Frontal cortex (tissue), 4 donors: ENCODE measurements at places on chromosomes 1 and 21. TPM values are rescaled to one million over a fixed set of nuclear protein-coding genes. Genes with fewer than 3 reads are reported as not detected.

DNA sequence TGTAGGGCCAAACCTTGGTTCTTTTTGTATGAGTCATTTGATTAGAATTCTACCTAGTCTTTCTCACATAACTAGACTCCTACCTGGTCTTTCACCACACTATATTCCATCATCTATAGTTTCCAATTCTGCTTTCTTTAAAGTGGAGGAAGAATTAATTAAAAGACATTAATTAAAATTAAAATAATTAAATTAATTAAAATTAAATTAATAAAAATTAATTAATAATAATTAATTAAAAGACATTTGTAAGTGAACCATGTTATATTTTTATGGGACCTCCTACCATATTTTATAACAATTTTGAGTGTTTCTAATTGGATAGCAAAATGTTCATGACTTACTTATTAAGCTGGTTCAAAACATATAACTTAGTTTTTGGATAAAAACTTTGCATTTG lies 77.4 kb downstream of the CCDC18 start:
- no peak for DNase-seq

DNA sequence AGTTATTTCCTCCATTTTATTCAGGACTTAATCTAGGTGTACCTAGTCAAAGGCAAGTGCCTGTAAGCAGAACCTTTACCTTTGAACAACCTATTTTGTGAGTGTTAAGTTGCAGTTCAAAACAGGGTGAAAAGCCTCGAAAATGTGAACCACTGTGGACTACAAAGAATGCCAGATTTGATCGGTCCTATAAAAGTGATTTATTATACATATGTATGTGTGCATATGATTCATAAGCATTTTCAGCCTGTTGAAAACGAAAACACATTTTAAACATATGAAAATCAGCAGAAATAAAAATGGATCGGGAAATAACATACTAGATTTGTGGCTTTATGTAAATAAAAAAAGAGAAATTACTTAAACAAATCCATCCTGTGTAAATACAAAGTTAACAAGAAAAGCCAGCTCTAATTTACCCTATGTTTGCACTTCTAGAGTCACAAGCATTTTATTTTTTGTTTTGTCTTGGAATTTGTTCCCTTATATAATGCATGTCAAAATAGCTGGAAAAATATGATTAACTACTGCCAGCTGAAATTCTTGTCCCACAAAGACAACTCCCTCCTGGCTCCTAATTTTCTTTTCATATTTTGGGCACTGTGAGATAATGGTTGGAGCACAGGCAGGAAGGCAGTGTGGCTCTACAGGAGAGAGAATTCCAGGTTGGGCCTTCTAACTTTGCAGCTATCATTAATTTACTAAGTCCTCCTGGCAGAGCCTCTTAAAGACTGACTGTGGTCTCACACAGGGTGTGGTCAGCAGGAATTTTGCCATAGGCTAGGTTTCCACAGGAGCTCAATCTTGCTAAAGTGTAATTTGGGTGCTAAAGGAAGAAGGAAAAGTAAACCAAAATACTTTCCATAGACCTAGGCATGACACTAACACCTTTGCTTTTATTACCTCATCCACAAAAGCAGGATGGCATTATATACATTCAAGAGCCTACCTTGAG lies 70.2 kb upstream of the CDC42BPA start:
- DNase-seq: no peak

DNA sequence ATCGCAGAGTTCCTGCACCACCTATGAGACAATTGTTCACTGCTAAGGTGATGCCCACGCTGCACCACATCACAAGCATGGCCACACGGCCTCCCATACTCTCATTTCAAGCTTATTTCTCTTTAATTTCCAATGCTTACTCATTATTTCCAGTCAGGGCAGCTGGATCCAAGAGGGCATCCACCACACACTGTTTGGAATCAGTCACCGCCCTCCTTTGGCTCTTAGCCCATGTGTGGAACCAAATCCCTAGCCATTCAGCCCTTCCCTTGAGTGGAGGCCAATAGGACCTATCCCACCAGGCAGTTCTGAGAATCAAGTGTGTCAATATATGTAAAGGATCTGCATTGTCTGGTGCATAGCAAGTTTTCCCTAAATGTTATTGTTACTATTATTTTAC lies 26.3 kb upstream of the PALMD start:
- DNase-seq: no peak

GRCh38 chr1:904310-904950 lies 19.3 kb upstream of the SAMD11 start:
- peak; percentile 88 for DNase-seq

DNA sequence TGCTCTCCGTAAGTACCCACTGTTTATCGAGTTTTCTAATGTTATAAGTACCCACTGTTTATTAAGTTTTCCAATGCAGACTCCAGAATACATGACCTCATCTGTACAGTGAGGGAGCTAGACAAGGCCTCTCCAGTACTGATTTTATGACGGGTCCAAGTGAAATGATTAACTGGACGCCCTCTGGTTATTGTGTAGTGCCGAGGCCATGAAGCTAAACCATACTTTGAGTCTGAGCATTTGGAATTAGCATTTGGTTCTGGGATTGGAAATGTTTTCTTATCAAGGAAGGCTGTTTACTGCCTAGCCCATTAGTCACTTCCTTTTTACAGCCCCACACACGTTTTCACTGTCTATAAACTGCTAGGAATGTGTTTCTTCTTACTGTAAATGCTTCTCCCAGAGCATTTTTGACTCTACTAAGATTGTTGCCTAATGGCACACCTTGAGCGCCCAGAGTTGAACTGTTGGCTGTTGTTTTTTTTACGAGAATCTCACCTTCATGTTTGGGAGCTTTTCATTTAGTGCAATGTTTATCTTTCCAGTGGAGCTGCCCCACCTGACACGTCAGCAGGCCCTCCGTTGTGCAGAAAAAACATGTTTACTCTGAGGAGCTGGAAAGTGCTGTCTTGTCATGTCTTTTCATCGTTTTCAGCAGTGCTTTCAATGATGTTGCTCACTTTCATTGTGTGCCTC lies 26.9 kb downstream of the SPATA46 start:
- DNase-seq: no peak

DNA sequence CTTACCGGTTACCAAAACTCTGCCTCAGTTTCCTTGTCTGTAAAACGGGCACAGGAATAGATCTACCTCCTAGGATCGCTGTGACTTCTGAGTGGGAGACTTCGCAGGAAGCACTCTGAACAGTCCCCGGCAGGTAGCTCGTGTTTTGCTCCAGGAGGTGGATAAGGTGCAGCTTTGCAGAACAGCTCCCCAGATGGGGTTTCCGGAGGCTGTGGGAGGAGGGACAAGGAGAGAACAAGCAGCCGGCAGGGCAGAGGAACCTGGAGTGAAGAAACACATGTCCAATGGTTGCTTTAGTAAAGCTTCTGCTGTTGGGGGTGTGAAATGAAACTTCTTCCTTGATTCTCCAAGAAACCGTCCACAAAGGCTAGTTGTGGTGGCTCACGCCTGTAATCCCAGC lies 95.5 kb upstream of the TARDBP start:
- DNase-seq: no peak

DNA sequence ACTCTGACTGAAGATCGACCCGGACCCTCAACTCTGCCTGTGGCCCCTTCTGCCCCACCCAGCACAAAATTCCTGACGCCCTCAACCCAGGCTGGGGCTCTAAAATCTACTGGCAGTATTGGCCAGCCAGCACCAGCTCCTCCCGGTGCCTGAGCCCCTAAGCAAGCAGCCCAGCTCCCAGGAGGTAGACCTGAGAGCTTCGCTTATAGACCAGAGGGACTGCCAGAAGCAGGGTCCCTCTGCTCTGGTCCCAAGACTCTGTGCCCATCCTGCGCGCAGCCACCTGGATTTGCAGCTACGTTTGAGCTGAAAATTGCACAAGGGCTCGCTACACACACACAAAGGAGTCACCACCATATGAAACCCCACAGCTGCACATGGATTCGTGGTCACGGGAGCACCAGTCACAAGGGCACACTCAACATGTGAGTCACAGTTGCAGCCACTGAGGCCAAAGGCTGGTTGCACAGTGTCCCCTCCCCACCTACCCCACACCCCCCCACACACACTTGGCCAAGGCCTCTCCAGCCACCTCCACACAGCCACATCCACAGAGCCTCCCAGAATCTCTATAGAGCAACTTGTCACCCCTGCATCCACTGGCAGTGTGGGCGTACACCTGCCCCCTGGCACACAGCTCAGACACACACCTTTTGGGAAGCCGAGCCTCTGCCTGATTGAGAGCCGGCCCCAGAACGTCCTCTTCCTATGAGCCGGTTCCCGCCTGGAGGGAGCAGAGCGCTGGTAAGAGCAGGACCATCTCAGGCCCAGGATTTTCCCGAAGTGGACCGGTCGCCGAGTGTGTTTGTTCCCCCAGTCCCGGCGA lies 1.1 kb upstream of the DMBX1 start:
- no peak for DNase-seq

- no peak for DNase-seq
Measured at GRCh38 chr1:34710812-34711211, 44.0 kb upstream of the GJB5 start.

DNA sequence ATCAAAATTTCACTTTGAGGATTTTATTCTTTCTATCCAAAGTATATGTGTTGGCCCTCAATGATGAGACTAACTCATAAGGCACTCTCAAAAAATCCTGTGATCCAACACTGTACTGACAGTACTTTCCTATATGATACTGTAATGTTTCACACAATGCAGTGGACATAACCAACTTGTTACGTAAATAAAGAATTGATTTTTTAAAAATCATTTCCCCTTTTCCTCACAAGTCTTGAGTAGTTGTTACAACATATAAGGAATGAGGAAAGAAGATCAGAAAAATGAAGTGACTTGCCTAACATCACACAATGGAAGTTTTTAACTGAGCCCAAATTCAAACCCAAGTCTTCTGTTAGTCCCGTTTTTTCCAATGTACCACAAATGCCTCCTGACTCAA lies 17.2 kb downstream of the PTP4A2 start:
- DNase-seq: no peak

GRCh38 chr1:181057079-181057478 lies 23.3 kb downstream of the MR1 start:
- DNase-seq: no peak

- no peak for DNase-seq
Measured at GRCh38 chr21:44484498-44485253, 29.4 kb downstream of the LRRC3 start.

- no peak for DNase-seq
Measured at GRCh38 chr1:64387389-64388285, 82.3 kb upstream of the CACHD1 start.

DNA sequence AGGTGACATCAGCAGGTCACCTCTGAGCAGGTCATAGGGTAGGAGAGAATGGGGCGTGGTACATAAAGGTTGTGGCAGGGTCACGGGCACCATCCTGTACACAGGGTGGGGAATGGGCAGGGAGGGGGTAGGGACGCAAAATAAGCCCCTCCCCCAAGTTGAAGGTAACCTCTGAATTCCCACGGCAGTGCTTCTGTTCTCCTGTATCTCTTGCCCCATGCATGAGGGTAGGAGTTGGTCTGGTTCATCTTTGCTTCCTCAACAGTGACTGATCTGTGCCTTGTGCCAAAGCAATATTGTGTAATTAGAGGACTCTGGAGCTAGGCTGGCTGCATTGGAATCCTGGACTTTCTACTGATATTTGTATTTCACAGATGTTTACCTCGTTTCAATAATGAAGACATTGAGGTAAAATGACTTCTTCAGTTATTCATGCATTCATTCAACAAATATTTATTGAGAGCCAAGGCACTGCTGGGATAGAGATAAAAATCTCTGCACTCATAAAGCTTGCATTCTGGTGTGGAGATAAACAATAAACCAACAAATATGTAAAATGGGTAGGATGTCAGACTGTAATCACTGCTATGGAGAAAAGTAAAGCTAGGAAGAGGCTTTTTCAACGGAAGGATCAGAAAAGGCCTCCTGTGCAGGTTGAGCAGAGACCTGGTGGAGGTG lies 18.4 kb upstream of the GFI1 start:
- DNase-seq: no peak

- no peak for DNase-seq
Measured at GRCh38 chr21:42423197-42423675, 19.5 kb downstream of the UBASH3A start.

GRCh38 chr1:24289937-24290595 lies 29.1 kb upstream of the GRHL3 start:
- peak; percentile 48 for DNase-seq

DNA sequence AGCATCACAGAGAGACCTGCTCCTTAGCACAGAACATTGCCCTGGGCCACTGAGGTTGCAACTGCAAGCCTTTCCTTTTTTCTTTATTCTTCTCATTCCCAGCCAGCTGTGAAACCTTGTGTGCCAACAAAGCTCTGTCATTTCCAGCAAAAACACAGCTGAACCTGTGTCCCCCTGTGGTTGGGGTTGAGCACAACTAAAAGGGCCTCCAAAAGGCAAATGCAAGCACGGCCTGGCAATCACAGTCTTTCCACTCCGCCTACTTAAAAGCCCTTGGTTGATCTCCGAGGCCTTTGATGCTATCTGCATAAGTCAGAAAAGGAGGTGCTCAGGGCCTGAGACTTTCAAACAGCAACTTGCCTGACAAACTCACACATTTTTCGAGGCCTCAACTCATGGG lies 32.7 kb downstream of the SUSD4 start:
- DNase-seq: no peak

DNA sequence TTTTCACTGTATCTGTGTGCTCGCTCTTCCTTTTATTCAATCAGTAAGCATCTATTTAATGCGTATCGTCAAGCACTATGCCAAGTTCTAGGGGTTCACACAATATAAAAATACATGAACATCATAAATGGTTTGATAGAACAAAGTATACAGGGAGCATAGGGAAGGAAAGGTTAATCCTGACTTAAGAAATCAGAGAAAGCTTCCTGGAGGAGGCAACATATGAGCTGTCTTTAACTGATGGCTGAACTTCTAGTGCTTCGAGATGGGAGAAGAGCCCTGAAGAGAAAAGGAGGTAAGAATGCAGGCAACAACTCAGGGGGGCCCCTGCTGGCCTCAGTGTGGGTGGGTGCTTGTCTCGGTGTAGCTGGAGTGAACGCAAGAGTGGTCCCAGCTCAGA lies 63.6 kb upstream of the GALNT2 start:
- no peak for DNase-seq

DNA sequence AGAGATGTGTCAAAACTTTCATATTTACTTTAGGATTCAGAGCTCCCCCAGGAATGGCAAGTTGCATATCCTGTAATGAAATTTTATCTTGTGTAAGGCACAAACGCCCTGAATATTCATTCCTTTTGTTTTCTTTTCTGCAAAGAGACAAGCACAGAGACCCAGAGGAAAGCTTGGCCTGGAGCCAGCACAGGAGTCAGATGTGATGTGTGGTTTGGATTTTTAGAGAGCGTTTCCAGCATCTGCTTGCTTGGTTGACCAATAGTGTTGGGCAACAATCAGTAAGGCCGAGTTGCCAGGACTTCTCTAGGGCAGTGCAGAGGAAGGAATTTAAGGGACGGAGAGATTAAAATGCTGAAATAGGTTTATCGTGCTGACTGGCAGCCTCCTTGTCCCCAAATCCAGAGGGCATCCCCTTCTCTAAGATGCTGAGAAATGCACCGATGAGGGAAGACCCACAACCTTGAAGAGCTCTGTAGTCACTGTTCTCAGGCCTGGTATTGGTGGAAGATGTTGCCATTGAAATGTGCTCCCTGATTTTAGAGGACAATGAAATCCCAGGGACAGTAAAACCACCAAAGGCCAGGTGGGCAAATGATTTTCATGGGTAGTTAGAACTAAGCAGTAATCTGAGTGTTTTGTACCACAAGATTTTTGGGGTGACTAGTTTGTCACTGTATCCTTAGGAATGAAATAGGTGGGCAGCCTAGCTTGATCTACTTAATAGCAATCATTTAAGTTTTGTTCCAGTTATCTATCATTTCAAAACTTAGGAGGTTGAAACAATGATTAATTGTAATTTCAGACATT lies 37.9 kb upstream of the RHOU start:
- DNase-seq: no peak

Gene FCGR3B
- 0.82 TPM for total RNA-seq

Gene S100A12
- total RNA-seq: 6.9 TPM

Gene DEPDC1
- 2.4 TPM for total RNA-seq

Gene OR2T35
- total RNA-seq: under 0.01 TPM
